ENCODE measurements at places on chromosomes 2 and 18.

- no peak for DNase-seq
Observed at GRCh38 chr2:164109006-164109405, 373.2 kb upstream of the FIGN start.

DNA sequence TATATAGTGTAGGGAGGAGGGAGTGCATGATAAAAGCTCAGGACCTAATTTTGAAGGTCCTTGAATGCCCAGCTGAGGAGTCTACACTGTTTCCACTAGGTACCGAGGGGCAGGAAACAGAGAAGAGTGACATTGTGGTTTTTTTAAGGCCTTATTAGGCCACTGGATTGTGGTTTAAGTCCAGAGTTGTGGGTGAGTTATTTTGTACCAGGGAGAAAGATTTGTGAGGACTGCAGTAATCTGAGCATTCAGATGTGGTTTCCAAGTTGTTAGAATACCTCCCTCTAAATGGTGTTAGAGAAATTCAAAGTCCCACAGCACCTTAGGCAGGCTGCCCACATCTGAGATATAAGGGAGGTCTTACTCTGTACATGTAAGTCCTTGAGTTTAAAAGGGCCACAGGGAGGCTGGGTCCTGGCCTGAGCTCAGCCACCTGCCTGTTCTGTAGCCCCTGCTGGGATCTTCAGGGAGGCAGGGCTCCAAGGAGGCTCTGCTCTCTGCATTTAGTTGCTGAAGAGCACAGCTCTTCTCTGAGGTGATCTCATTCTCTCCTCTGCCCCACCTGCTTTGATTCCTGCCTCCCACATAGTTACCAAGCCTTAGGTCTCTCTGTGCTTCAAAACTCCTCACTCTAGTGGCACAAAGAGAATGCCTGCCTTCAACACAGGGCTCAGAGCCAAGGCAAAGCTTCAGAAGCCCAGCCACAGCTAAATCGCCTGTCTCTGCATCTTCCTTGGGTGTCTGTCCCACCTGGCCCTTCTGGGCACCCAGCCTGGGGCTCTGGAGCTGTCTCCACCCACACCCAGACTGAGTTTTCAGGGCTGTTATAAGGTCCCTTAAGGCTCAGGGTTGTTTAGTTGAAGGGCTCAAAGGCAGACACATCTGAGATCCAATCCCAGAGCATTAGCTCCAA, 88.1 kb downstream of the VSNL1 start:
- DNase-seq: no peak

DNA sequence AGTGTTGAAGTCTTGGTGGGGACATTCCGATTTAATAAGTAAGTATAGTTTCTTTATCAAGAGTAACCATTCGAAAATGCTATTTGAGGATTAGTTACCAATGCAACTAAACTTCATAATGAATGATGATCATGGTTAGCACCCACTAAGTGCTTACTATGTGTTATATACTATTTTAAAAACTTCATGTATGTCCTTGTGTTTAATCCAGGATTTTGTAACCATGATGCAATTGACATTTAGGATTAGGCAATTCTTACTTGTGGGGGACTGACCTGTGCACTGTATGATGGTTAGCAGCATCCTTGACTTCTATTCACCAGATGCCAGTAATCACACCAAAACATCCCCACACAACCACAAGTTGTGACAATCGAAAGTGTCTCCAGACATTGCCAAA, 859.9 kb upstream of the FSHR start:
- DNase-seq: no peak

DNA sequence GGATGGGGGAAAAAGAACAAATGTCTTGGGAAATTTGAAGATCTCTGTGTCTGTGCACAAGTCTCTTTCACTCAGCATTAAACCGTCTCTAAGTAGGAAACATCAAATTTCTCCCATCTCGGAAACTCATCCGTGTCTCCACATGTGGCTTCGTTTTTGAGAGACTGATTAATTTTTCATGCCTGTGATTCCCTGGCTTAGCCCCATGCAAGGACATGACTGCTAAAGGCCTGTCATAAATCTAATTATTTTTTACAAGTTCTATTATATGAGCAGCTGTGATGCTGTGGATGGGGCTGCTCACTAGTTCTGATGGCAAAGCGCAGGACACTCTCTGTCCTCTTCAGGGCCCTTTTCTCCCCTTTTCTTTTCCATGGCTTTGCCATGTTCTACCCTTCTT, 129.1 kb downstream of the RGPD3 start:
- no peak for DNase-seq

DNA sequence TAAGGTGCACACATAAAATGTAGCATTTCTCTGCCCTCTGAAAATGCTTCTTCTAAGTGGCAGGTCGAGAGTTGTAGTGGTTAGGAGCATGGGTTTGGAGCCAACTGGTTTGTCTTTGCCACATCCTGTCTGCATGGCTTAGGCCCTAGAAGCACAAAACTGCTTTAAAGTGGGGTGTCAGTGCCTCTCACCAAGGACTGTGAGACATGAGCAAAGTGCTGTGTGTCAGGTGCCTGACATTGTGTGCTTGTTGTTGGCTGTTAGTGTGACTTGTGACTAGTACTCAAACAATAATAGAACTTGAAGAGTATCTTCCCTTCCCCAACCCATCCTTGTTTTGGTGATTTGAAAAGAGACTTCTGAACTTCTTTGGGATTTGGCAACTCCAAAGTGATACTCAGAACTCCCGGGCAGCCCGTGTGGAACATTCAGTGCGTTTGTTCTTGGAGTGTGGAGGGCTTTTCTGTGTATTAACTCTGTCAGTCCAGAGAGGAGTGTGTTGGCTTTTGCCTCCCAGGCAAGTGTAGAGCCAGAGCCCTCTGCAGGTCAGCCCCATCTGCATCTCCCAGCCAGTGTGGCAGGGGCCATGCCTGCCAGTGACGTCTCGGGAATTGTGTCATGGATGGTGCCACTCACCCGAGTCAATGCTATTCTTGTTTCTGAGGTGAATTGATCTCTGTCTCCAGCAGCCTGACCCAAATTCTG, 5.0 kb downstream of the MGAT5 start:
- peak; percentile 43 for DNase-seq

DNA sequence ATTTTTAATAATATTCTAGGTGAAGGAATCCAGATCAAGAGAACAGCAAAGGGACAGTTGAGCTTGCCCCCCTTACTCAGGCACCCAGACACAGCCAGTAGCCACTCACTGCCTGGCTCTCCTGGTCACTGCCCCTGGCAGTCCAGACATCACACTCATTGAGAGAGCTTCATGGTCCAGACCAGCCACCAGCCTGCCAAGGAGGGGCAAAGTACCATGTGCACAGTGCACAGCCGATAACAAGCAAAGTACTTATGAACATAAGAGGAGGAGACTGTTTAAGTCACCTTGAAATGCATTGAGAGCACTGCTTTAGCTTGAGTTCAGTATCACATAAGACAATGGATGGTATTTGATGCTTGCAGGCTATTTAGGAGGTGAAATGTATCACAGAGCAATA, 21.6 kb upstream of the CYRIA start:
- no peak for DNase-seq

DNA sequence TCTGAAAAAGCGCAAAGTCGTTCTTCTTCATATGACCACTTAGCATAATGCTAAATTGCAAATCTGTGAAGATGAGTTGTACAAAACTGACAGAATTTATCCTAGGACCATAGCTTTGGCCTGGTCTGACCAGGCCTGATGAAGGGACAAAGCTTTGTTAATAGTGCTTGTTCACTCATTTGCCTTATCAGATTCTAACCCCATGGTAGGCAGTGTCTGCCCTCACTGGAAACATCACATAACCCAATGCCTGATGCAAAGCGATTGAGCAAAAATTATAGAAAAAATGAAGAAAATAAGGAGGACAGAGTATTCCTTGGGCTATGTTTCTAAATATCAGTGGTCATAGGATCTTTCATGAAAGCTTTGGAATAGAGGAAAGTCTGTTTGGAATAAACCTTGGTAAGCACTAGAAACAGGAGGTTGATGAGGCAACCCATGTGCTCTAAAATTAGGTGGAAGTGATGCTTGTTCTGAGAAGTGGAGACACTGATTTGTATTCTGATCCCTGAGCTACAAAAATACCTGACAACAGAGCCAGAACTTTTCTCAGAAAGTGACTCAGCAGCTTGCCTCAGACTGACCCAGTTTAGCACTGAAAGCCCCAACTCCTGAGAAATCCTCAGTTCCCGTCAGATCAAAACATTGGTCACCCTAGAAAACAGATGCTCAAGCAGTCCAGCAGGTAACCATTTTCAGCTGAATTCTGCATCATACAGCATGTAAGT, 131.4 kb upstream of the MAPRE2 start:
- DNase-seq: no peak

DNA sequence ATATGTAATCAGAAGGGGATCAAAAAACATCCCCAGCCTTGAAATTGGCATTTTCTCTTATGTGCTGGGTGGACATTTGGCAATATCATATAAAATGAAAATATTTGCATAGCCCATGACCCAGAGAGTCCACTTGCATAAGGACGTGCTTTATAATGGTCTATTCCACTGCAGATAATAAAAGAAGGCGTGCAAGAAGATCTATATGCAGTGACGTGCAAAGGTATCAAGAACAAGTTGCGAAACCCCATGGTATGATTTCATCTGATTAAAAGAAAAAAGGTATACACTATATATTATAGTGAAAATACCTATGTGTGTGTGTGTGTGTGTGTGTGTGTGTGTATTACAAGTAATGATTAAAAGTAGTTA, 8.5 kb upstream of the SLC20A1 start:
- no peak for DNase-seq

DNA sequence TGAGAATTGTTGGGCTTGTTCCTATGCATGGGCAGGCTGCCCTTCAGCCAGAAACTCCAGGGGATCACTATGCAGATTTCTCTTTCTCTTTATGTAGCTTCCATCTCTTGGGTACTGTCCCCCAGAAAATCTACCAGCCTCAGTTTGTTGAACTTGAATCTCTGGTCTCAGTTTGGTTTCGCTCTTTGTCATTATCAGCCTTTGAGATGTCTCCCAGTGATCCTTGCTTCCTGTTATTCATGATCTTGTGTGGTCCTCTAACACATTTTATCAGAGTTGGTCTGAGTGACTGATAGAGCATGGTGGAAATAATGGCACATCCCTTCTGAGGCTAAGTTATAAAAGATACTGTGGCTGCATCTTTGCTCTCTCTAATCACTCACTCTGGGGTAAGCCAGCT, 7.8 kb downstream of the TMEM87B start:
- DNase-seq: no peak

GRCh38 chr18:9017167-9017904, 85.2 kb upstream of the NDUFV2 start:
- peak; percentile 68 for DNase-seq

DNA sequence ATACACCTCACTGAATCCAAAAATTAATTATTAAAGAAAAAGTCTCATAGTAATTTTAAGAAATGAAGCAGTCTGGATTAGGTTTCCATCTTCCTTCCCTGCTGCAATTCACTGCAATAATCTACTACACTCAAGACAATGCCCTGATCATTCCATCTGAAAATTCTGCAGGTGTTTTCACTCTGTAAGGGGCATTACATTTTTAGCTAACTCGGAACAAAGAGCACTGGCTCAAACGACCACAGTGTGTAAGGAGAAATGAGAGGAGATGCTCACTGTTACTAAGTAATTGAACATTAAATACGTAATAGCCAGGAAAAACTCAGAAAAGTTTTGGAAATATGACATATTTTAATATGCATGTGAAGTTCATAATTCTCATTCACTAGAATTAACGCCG, 1.3 kb downstream of the B4GALT6 start:
- no peak for DNase-seq

- no peak for DNase-seq
Observed at GRCh38 chr2:183079139-183079775, 710 bp downstream of the DUSP19 start.

- DNase-seq: no peak
Observed at GRCh38 chr2:6429210-6429986, 436.3 kb downstream of the CMPK2 start.

DNA sequence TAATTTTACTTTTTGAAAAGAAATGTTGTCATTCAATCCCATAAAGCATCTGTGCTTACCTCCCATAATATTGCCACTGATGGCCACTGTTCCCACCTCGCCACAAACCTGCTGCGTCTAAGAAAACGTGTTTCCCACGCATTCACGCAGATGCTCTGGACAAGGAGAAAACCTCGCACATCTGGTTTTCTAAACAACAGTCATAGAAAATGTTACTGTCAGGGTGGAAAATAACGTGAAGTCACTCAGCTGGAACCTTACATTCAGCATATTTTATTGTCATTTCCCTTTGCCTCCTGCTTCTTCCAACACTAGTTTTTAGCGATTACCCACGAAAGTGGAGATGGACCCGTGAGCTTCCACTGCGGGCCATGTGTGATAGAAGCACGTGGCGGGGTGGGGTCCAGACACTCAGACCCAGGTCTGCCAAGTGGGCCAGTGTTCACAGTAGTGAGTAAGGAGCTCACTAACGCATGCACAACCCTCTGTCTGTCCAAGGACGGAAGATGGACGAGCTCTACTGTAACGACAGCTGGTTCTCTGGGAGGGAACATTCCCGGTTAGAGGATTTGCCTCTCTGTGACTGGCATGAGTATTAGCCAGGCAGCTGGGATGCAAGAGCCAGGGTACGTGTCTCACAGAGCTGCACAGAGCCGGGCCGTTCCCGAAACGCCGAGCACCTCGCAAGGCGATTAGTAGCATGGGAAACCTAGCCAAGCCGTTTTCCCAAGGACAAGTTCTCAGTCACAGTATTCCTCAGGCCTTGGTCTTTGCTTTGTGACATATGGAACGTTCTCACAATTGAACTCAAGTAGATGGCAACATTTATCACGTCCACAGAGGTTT, 94.5 kb downstream of the MTCL1 start:
- no peak for DNase-seq

DNA sequence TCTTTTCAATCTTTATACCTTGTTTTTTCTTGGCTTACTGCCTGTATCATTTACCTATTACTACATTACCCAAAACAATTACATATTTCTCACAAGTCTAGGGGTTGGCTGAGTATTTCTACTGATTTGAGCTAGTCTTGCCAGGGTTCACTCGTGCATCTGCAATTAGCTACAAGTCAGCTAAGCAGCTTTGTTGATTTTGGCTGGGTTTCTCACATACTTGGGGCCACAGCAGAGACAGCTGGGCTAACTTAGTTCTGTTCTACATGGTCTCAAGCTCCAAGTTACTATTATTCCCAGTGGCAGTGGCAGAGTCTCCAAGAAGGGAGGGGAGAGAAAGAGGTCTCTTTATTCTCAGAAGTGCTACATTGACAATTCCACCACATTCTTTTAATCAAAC, 54.7 kb upstream of the SP5 start:
- DNase-seq: no peak

- DNase-seq: no peak
Observed at GRCh38 chr2:30421026-30421603, 25.9 kb upstream of the LCLAT1 start.

DNA sequence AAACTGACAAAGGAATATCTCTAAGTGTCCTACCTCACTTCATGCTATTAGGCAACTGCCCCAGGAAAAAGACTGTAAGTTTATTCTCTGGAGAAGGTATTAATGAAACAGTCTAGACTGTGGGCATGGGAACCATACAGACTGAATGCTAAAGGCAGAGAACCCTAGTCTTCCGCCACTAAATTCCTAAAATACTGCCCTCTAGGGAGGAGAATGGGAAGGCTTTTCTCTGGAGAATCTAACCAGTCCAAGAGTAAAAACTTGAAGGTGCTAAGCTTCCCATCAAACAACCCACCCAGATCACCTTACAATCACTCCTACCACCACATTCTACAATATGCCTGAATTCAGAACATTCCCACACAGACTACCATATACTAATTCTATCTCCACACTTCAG, 3.4 kb downstream of the SRBD1 start:
- no peak for DNase-seq

- DNase-seq: no peak
Observed at GRCh38 chr18:23963443-23964165, 51.0 kb upstream of the TTC39C start.

- DNase-seq: no peak
Observed at GRCh38 chr2:157245846-157246764, 11.4 kb upstream of the GALNT5 start.

GRCh38 chr18:30929718-30930117, 112.8 kb downstream of the DSC3 start:
- no peak for DNase-seq
